ENCODE measurements at places on chromosomes 2 and 18.
A peak's percentile ranks its signal among the peaks of the same experiment; 100 is the strongest.

GRCh38 chr2:234596696-234597575 lies 100.1 kb upstream of the ARL4C start:
- DNase-seq = no peak

GRCh38 chr2:128368437-128369107 lies 49.9 kb upstream of the HS6ST1 start:
- DNase-seq = no peak

GRCh38 chr2:85111819-85112281 lies 21.3 kb upstream of the TCF7L1 start:
- DNase-seq = no peak

GRCh38 chr2:26969077-26969844 lies 1.2 kb upstream of the MAPRE3 start:
- DNase-seq = no peak

- DNase-seq = no peak
Measured at GRCh38 chr2:54664238-54664786, 59.1 kb upstream of the EML6 start.

- no peak for DNase-seq
Measured at GRCh38 chr2:139924070-139924469, 1143.9 kb upstream of the NXPH2 start.

DNA sequence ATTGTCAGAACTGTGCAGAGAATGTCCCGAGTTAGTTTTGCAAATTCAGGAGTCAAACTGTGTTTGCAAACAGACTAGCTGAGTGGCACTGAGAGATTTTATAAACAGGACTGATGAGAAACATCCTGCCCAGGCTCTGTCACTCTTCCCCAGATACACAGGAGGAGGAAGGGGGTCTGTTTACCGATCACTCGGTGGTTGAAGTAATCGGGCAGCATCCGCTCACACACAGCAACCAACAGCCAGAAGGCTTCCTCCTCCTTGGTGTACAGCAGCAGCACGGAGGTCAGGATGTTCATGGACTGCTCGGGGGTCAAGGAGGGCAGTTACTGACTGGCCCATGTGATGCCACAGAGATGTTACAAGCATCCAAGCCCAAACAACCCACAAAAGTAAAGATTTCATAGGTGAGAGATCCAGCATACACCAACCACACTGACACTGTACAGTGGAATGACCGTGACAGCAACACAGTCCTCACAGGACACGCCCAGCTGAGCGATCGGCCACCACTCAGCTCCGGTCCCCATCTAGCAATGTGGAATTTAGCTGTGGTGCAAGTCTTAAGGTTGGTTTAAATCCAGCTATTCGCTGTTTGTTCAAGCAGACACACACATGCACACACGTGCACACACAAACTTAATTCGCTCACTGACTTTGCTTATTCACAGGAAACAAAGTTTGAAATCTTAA lies 30.1 kb downstream of the RPL31 start:
- no peak for DNase-seq

- peak; percentile 76 for DNase-seq
Measured at GRCh38 chr2:170930131-170930990, 1.3 kb downstream of the GORASP2 start.

DNA sequence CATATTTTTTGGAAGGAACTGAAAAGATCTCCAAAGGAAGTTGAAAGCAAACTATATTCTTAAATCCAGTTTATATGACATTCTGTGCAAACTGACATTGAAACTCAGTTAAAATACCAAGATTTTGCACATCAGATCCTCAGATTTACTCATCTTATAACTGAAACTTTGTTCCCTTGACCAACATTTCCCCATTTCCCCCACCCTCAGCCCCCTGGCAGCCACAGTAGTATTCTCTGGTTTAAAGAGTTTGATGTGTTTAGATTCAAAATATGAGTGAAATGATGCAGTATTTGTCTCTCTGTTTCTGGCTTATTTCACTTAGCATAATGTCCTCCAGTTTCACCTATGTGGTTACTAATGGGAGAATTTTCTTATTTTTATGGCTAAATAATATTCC lies 99.2 kb upstream of the ITGA4 start:
- DNase-seq = peak; percentile 4

- DNase-seq = no peak
Measured at GRCh38 chr2:111128096-111128495, 7.4 kb downstream of the BCL2L11 start.

DNA sequence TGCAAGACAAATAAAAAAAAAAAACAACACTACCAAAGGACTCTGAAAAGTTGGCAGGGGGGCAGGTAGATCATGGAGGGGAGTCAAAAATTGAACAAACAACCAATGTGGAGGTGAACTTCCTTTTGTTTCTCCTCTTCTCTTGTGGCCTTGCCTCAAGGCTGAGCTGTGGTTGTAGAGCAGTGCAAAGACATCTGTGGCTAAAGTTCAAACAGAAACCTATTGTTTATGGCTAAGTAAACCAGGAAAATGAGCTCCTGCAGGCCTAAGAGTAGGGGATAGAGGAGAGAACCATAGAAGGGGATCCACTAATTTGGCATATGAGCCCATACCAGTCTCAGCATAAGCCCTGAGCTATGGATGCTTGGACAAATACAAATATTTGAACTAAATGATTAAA lies 40.2 kb upstream of the EGR4 start:
- DNase-seq = no peak

GRCh38 chr2:42928161-42928691 lies 135.8 kb upstream of the HAAO start:
- no peak for DNase-seq

- DNase-seq = no peak
Measured at GRCh38 chr2:156435396-156435717, 822 bp upstream of the GPD2 start.

DNA sequence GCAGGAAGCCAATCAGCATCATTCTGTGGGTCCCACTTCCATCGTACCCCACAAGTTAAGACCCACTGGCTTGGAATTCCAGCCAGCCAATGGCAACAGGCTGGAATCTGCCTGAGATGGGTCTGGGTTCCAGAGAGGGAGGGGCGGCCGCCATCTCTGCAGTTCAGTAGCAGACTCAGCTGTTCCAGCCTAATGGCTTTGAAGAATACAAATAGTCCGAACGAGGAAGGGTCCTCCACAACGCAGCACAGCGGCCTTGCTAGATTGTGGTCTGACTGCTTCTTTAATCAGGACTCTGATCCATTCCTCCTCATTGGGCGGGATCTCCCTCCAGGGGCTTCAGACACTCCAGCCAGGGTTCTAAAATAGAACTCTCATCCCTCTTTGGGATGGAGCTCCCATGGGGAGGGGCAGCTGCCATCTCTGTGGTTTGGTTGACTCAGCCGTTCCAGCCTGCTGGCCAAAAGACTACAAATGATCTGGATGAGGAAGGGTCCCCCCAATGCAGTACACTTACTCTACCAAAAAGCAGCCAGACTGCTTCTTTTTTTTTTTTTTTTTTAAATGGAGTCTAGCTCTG lies 42.7 kb upstream of the PAIP2B start:
- no peak for DNase-seq

- DNase-seq = no peak
Measured at GRCh38 chr2:42246562-42246961, 77.4 kb downstream of the EML4 start.

DNA sequence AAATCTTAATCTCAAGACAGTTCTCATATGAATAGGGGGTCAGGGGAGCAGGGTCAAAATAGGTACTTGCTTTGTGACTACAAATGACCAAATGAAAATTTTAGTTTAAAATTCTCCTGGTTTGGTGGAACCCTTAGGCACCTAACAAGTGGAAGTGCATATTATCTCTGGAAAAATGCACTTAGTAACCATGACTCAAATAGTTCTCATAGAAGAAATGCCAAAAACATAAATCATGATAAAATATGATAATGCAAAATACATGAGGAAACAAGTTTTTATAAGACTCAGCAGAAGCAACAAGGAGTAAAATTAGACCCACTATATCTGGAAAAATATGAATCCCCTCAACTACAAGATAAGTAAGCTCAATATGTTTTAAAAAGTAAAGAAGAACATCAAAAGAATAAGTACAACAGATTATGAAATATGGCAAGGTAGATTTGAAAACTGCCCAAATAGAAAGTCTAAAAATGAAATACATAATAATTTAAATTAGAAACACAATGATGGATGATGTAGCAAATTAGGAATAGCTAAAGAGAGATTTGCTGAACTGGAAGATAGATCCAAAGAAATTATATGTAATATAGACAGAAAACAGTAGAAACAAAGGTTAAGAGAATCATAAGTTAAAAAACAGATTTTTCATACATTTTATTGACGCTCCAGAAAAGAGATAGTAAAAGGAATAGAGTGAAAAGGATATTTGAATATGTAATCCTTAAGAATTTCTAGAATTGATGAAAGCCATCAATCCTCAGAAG lies 308.3 kb downstream of the SETBP1 start:
- no peak for DNase-seq

GRCh38 chr2:85777441-85777861 lies 23.7 kb downstream of the ATOH8 start:
- DNase-seq = no peak

GRCh38 chr18:9437021-9437437 lies 38.3 kb upstream of the RALBP1 start:
- DNase-seq = no peak

- no peak for DNase-seq
Measured at GRCh38 chr18:44967599-44967998, 286.9 kb downstream of the SETBP1 start.

DNA sequence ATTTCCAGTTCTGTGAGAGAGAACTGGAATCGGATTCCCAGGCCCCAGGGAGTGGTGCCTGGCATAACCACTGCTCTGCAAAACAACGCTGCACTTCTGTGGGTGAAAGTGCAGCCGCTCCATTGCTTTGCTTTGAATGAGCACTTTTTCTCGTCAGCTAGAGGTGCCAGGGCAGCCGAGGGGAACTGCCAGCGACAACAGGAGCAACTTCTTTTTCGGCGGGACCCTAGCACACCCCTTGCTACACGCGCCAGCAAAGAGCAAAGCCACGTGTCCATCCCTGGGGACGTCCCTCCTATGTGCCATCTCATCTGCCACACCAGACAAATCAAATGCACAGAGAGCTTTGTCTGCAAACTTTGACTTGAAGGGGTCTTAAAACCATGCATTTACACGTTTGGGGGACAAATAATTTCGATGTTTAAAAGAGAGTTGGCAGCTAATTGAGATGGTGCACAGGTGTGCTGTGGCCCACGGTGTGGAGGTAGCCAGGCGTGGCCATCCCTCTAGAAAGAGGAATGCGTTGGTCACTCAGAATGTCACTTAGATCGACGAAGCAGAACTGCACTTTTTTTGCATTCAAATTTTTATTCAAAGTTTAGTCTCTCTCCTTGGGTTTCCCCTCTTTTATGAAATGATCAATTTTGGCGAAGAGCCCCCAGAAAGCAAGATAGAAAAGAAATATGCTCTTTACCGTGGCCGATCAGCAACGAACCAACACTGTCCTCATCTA lies 151.8 kb downstream of the MBP start:
- no peak for DNase-seq

DNA sequence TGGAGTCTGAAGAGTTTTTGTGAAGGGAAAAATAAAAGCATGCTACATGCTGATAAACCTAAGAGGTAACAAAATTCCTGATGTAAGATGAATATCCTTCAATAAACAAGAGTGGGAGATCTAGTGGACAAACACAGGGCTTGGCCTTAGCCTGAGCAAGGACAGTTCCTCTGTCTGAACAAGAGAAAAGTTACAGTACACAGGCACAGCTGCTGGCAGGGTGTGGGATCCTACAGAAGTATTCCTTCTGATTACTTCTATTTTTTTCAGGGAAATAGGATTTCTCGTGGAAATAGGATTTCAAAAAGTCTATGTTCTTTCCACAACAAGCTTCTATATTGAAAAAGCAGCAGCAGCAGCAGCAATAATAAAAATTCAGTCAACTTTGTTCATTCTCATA lies 54.1 kb downstream of the NBAS start:
- no peak for DNase-seq

DNA sequence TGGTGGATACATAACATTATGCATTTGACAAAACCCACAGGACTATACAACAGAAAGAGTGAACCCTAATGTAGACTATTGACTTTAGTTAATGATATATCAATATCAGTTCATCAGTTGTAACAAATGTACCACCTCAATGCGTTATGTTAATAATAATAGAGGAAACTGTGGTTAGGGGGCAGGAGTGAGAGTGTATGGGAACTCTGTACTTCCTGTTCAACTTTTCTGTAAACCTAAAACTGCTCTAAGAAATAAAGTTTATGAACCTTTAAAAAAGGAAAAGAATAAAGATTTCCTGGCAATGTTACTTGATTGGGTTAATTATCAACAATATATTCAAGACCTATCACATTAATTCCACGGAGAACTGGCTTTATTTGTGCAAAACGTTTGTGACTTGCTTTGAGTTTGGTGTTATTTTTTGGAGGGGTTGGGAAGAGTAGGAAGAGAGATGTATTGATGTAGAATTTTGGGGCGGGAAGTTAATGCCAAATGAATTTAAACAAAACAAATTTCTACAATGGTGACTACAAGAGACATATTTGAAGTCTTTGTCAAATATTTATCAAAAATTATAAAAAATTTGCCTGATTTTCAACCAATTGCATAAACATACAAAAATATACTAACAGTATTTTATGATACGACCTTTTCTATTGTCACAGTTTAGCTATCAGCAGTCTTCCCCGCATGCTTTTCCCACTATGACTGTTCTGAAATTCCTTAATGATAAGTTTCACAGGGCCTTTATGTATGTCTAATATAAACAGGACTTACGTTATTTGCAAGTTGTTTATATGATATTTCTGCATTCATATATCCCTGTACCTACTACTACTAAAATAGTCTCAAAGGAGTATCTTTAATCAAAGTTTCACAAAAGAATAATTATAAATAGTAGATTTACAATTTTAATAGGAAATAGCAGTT lies 2.1 kb upstream of the RTN4 start:
- DNase-seq = no peak

DNA sequence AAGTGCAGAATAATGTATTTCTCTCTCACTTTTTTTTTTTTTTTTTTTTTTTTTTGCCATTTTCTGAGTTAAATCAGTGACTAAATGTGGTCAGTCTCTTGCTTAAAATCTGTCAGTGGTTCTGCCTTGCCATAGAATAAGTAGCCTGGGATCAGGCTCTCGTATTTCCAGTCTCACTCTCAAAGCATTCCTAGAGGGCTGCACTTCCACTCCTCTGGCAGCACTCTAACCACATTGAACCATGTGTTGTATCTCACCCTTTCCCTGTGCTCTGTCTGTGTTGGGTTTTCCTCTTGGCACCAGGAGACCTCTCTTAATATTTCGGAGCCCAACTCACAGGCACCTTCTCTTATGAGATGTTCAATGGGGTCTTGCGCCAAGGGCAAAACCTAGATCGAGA lies 304.4 kb downstream of the CTNNA2 start:
- DNase-seq = no peak

GRCh38 chr2:105926960-105927678 lies 182.4 kb downstream of the NCK2 start:
- peak; percentile 56 for DNase-seq

All from activated CD4-positive, alpha-beta T cell treated with anti-CD3 and anti-CD28 coated beads, Interleukin-2, Interleukin-6, amounts not matched to agents 100 ng/mL and 50 ng/mL, durations not matched to agents 16 hours and 8 hours (primary cell).